ENCODE measurements at places on chromosomes 7 and 10. TPM values are rescaled to one million over a fixed set of nuclear protein-coding genes. Genes with fewer than 3 reads are reported as not detected.

DPYSL4 gene
- 96.1 TPM for polyA plus RNA-seq

DNA sequence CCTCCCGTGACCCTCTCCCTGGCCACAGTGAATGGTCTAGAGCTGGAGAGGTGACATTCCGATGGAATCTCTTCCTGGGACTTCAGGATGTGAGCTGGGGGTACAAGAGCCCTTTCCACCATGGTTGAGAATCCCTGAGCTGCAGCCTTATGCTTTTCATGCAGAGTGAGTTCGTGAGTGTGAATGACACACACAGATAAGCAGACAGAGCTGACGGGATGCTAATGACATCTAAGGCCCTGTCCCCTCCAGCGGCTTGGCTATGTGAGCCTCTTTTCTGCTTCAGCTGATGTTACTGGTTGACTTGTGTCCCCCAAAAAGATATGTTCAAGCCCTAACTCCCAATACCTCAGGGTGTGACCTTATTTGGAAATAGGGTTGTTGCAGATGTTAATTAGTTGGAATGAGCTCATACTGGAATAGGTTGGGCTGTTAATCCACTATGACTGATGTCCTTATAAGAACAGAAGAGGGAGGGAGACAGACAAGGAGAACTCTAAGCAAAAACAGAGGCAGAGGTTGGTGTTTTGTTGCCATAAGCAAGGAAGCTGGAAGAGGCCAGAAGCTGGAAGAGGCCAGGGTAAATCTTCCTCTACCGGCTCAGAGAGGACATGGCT is 111.1 kb upstream of the AFAP1L2 start:
- no peak overlapping the region for H3K4me3 ChIP-seq
- H3K27me3 ChIP-seq: no peaks in the 10 kb centered on the region
- no peak overlapping the region for H3K27ac ChIP-seq

- peaks cover 10% of the 10 kb centered on the region for H3K4me1 ChIP-seq
- H3K36me3 ChIP-seq: peaks cover 78% of the 10 kb centered on the region
- H3K27ac ChIP-seq: no peak overlapping the region
- no peaks in the 10 kb centered on the region for H3K27me3 ChIP-seq
- H3K4me3 ChIP-seq: no peak overlapping the region
Observed at GRCh38 chr7:1015196-1016121, 28.9 kb upstream of the GPR146 start.

GRCh38 chr7:23473844-23474093 is 3.5 kb upstream of the IGF2BP3 start:
- no peak for DNase-seq
- peak overlapping the region; percentile 97 for H3K27ac ChIP-seq
- H3K27me3 ChIP-seq: peaks cover 19% of the 10 kb centered on the region
- H3K4me3 ChIP-seq: peak overlapping the region; percentile 80
- H3K36me3 ChIP-seq: no peaks in the 10 kb centered on the region

DNA sequence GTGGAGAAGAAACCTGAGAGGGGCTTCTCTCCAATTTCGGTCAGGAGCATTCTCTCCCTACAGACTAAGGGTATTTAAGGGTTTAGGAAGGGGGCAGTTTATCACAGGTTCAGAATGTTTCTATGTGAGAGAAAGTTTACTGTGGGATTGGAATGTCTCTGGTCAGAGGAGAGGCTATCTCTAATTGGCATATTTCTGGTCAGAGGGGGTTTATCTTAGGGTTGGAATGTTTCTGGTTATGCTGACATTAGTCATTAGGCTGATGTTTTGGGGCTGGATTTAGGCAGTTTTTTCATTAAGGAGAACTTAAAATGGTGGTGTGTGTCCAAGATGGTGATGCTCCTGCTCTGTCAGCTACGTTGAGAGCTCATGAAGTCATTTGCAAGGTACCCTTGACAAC is 758.0 kb downstream of the TYW1 start:
- no peak overlapping the region for H3K27ac ChIP-seq
- no peaks in the 10 kb centered on the region for H3K4me1 ChIP-seq
- no peaks in the 10 kb centered on the region for H3K27me3 ChIP-seq
- no peak overlapping the region for H3K4me3 ChIP-seq
- H3K36me3 ChIP-seq: no peaks in the 10 kb centered on the region

- DNase-seq: no peak
- H3K4me3 ChIP-seq: no peak overlapping the region
- no peaks in the 10 kb centered on the region for H3K27me3 ChIP-seq
- peaks cover 8% of the 10 kb centered on the region for H3K4me1 ChIP-seq
Observed at GRCh38 chr7:92753614-92754013, 82.8 kb downstream of the CDK6 start.

- no peak for DNase-seq
- no peak overlapping the region for H3K27ac ChIP-seq
- no peaks in the 10 kb centered on the region for H3K36me3 ChIP-seq
Observed at GRCh38 chr7:18276380-18276779, 219.2 kb upstream of the HDAC9 start.

- no peaks in the 10 kb centered on the region for H3K27me3 ChIP-seq
- no peak overlapping the region for H3K27ac ChIP-seq
- H3K4me3 ChIP-seq: no peak overlapping the region
- DNase-seq: no peak
Observed at GRCh38 chr7:1940402-1940786, 270.3 kb downstream of the ELFN1 start.

DNA sequence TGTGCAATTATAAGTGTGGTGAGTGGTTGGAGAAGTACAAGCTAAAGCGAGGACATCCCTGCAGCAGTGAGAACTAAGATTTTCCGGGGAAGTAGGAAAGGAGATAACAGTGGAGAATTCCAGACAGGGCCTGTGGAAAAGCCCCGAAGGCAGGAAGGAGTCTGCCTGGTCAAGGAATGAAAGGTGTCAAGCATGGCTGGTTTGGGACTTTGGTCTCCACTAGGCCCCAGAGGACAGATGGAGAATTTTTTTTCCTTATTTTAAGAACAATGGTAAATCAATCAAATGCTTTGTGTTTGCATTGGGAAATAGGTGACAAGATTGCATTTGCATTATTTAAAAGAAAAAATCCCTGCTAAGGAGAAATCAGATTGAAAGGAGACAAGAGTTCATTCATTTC is 3.2 kb upstream of the CEP55 start:
- no peaks in the 10 kb centered on the region for H3K36me3 ChIP-seq
- no peak for DNase-seq
- peaks cover 5% of the 10 kb centered on the region for H3K4me1 ChIP-seq
- no peaks in the 10 kb centered on the region for H3K27me3 ChIP-seq
- H3K27ac ChIP-seq: no peak overlapping the region

- H3K4me3 ChIP-seq: no peak overlapping the region
- peaks cover 3% of the 10 kb centered on the region for H3K36me3 ChIP-seq
- no peak for DNase-seq
- no peaks in the 10 kb centered on the region for H3K27me3 ChIP-seq
- H3K27ac ChIP-seq: no peak overlapping the region
- H3K4me1 ChIP-seq: peaks cover 18% of the 10 kb centered on the region
Observed at GRCh38 chr10:11245095-11245479, 227.4 kb downstream of the CELF2 start.

DNA sequence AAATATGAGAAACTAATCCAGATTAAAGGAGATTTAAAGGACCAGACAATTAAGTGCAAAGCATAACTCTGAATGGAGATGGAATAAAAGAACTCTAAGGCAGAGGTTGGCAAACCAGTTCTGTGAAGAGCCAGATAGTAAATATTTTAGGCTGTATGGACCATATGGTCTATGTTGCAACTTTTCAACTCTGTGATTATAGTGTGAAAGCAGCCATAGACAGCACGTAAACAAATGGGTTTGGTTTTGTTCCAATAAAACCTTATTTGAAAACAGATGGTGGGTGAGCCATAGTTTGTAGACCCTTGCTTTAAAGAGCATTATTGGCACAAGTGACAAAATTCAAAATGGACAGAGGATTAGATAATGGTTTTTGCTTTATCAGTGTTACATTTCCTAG is 884.1 kb downstream of the CCSER2 start:
- no peak overlapping the region for H3K4me3 ChIP-seq
- no peaks in the 10 kb centered on the region for H3K27me3 ChIP-seq
- H3K27ac ChIP-seq: no peak overlapping the region

DNA sequence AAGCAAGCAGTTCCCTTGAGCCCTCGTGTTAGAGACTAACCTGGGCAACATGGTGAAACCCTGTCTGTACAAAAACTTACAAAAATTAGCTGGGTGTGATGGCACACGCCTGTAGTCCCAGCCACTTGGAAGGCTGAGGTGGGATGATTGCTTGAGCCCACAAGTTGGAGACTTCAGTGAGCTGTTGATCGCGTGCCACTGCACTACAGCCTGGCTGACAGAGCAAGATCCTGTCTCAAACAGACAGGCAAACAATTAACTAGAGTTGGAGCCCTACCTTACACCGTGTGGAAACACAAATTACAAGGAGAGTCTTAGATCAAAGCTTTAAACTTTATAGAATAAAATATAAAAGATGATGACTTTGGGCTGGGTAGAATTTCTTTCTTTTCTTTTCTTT is 219.5 kb downstream of the CUX1 start:
- peaks cover under 1% of the 10 kb centered on the region for H3K36me3 ChIP-seq
- H3K27ac ChIP-seq: no peak overlapping the region
- H3K4me3 ChIP-seq: no peak overlapping the region

DNA sequence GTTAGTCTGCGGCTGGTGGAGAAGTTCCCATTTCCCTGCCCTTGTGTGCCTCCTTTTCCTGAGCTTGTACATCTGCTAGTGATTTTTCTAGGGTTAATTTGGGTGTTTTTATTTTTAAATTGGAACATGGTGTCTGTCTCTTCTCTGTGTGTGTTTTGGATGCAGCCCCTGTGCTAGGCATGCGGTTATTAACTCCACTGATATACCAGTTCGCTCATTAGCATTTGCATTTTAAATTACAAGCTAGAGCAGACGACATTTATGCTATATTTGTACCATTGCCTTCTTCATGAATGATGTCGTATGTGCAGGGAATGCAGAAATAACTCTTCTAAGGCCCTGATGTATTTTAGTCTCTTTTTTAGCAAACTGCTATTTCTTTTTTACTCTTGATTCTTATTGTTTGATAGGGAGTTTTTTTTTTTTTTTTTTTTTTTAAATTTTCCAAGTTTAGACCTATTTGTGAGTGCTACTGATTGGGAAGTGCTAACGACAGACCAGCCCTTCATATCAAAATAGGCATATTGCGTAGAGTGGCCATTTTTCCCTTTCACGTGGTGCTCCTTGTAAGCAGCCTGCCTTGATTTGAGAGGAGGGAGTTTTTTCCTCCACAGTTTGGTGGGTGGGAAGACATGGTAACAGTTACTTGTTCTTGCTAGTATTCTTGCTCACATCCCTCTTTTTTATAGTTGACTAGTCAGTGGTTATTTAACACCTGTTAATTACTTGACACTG is 89.6 kb downstream of the LRRC4 start:
- H3K4me3 ChIP-seq: no peak overlapping the region
- peak overlapping the region; percentile 12 for H3K27ac ChIP-seq
- H3K36me3 ChIP-seq: no peaks in the 10 kb centered on the region

DNA sequence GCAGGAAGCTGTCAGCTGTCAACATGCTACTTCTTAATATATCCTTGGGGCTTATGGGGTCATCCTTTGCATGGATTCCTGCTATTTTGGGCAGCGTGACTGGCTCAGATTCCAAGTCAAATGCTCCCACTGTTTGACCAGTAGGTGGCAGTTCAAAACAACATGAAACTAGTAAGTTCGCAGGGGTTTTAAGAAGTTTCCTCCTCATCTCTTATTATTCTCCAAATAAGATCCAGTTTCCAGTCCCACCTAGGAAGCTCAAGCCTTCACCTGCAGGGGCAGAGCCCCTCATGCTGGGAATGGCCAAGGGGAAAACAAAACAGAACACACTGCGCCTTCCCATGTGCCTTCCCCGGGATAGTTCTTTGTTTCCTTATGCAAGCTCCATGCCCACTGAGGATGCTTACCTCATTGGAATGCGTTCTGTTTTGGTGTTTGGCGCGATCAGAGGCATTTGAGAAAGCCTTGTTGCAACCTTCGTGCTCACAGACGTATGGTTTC is 259.8 kb downstream of the GLI3 start:
- peaks cover 10% of the 10 kb centered on the region for H3K4me1 ChIP-seq
- H3K27ac ChIP-seq: no peak overlapping the region
- H3K4me3 ChIP-seq: no peak overlapping the region

DNA sequence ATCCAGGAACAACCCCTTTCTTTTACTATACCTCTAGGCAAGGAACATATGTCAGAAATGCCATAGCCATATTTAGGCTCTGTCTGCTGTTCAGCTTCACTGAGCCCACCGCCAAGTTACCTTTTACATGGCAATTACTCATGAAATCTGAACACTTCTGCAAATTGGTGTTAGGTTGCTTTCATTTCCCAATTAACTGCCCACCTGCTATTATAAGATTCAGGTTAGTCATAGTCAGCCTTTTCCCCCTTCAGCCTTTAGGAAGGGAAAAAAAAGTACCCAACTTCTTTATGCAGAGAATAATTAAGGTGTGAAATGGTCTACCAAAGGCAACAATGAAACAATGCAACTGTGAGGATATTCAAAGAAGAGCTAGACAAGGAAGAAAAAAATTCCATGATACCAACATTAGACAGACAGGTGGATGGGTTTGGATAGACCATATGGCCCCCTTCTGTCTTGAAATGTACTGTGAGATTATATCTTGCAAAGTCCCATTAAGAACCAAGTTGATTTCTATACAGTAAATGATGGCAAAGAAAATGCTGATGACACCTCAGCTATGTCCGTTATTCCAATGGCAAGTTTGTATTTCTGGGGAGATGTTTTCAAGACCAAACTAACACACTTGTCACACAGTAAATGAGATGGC is 442.1 kb upstream of the NRP1 start:
- peaks cover 5% of the 10 kb centered on the region for H3K4me1 ChIP-seq
- H3K36me3 ChIP-seq: no peaks in the 10 kb centered on the region
- no peaks in the 10 kb centered on the region for H3K27me3 ChIP-seq

DNA sequence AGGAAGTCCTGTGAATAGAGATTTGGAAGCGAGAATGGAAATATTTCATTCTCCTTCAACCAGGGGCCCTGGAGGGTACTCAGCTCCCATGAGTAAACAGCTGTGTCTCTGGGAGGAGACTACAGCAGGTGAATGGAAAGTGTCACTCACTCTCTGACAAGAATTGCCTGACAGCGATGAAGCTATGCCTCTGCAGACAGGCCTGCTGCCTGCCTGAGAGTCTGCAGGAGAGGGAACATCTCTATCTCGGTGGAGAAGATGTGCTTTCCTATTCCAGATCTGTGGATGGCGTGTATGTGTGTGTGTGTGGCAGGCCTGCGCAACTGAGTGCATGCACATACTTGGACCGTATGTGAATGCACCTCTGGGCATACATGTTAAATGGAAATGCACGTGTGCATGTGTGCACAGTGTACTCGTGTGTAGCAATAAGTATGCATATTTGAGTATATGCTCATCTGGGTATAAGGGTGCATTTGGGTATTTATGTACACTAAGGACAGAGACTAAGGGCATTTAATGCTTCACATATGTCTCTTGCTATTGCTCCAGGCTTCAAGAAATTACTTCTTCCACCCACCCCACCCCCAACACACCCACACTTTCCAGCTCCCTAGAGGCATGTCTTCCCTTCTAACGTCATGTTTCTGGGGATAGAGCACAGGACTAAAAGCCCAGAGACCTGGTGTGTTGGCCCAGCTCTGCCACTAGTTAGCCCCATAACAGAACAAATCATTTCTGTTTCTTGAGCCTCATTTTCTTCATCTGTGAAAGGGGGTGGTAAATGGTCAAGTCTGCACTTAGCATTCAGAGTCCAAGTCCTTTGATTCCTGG is 4.6 kb upstream of the ADCYAP1R1 start:
- H3K4me3 ChIP-seq: no peak overlapping the region
- no peaks in the 10 kb centered on the region for H3K27me3 ChIP-seq
- no peaks in the 10 kb centered on the region for H3K36me3 ChIP-seq

Measured in spinal cord (tissue), 10 donors.